ENCODE measurements at places on chromosomes 11 and 22.

- DNase-seq = no peak
Observed at GRCh38 chr11:128437136-128437535, 150.2 kb downstream of the ETS1 start.

GRCh38 chr11:11584530-11584810 lies 37.3 kb downstream of the GALNT18 start:
- no peak for DNase-seq

DNA sequence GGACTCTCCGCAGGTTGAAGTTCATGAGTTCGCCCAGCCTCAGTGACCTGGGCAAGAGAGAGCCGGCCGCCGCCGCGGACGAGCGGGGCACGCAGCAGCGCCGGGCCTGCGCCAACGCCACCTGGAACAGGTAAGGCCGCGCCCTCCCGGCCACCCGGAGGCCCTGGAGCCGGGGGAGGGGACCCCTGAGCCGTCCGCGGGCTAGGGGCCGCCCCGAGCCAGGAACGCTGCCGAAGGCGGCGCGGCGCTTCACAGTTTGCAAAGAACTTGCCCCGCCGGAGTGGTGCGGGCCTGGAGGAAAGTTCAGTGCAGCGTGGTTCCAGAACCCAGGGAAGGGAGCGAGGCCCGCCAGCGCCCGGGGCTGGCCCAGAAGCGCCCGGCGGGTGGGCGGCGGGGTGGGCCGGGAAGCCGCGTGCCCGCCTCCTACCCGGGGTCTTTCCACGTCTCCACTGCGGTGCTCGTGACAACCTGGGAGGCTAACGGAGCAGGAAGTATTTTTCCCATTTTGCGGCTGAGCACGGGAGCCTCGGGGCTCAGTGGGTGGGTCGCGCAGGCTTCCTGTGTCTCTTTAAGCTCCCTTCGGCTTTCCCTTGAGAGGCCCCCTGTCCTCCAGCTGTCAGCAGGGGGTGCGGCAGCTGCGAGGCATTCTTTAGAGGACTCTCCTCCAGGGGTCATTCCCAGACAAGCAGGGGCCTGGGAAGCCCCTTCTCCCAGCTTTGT lies 635 bp downstream of the PRR5 start:
- peak; percentile 41 for DNase-seq

DNA sequence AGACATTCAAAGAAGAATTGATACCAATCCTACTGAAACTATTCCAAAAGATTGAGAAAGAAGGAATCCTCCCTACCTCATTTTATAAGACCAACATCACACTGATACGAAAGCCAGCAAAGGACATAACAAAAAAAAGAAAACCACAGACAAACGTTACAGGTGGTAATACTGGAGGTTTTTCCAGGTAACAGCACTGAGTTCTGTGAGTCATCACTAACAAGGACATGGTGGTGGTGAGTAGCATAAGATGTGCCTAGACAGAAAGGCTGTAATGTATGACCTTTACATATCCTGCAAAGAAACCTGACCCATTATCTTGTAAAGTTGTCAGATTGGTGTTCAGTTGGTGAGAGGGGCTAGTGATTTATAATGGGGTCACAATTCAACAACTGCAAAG lies 15.3 kb downstream of the OR9G1 start:
- DNase-seq = no peak

DNA sequence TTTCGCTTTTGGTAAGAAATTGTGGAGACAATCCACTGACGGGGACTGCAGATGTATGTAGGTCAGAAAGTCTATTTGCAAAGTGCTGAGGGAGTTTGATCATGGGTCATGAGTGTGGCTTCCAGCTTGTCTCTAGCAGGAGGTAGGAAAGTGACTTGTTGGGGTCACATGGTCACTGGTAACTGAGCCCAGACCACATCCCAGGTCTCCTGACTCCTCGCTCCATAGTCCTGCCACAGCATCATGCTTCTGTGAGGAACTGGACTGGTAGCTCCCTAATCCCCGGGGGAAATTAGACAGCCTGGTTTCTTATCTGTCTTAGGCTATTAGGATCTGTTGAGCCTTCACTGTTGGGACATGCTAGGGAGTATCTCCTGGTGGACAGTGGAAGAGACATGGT lies 142.1 kb downstream of the MYO18B start:
- DNase-seq = no peak

DNA sequence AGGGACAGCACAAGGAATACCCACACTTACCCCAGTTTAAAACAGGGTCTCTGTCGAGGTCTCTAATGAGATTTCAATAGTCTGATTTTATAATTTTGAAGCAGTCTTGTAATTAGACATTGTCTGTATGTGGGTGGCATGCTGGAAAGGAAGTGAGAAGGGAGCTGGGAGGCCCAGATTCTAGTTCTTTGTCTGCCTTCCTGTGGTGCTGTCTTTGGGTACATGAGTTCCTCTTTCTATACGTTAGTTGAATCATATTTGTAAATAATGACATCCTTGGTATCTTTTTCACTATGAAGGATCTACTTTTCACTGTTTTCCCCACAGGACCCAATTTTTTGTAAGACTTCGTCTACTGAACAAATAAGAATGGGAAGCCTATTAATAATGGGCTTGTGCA lies 42.0 kb upstream of the TENM4 start:
- DNase-seq = no peak

DNA sequence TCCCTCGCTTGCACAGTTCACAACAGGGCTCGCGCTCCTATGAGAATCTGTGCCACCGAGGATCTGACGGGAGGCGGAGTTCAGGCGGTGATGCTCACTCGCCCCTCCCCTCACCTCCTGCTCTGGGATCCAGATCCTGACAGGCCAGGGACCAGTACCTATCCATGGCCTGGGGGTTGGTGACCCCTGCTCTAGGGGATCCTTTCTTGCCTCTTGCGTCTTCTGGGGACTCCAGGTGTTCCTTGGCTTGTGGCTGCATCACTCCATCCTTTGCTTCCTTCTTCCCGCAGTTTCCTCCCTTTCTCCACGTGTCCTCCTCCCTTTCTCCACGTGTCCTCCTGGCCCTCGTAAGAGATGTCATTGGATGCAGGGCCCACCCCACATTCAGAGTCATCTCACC lies 30.6 kb upstream of the KRTAP5-7 start:
- DNase-seq = no peak

GRCh38 chr11:66889960-66890359 lies 33.1 kb downstream of the LRFN4 start:
- DNase-seq = no peak

DNA sequence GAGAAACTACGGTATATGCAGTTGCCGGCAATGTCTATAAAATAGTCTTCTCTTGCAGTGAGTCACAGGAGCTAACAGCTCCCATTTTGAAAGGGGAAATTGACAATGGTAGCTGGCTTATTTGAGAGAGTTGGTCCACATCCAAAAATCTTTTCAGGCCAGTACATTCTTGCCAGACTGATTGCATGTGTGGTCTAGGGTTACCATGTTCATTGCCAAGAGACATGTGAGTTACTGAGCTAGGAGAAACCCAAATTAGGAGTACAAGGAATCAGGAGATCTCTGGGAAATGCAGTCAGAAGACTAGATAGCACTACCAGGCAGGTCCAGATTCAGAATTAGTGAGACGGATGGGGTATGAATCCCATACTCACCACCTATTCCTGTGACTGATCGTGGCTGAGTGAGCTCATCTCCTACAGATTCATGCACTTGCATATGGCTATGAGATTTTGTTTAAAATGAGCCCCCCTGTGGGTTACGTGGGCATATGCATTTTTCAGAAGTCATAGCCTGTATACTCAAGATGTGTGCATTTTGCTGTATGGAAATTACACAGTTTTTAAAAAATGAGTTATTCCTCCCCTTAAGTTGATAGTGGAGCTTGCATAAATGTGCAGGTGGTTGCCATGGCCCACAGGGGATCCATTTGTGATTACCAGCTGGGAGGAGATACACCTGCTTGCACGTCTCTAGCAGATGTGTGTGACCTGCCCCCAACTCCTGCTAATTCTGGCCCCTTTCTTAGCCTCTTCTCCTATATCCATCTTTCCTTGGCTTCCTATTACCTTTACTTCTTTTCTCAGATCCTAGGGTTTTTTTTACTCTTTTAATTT lies 102.7 kb downstream of the COMMD9 start:
- peak; percentile 58 for DNase-seq

DNA sequence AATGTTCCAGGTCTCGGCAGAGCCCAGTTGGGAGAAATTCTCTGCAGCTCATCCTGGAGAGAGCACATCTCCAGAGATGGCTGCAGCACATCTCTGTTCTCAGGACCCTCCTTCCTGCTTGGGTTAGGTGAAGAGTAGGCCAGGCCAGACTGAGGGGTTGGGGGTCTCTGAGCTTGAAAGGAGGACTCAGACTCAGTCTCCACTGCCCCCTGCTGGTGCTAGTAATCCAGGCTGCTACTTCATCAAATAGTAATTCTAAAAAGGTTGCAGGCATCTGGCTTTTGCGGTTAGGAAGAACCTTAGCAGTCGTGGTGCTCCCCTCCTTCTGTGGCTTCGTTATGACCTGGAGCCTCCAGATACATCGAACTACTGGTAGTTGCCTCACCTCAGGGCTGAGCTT lies 9.7 kb downstream of the TUB start:
- peak; percentile 25 for DNase-seq

DNA sequence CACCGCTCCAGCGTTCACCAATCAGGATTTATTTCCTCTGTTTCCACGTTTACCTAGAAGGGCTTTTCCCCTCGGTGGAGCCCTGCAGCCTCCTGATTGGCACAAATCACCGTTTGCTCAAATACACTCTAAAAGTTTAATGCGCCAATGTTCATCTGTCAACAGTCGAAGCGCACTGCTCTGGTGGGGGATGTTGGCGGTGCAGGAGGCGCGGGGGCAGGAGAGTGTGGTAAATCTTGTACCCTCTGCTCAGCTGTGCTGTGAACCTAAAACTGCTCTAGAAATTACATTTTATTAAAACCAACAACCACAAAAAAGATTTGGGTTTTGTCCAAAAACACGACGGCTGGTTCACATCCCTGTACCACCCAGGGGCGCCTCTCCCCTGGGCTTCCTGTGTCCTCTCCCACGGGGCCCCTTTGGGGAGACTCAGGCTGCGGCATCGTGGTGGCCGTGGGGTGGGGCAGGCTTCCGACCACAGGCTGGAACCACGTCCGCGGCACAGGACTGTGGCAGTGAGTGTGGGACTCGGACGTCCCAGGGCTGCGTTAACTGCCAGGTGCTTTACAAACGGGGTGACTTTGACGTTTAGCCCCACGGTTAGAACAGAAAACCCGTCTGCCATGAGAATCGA lies 13.5 kb downstream of the TTLL8 start:
- DNase-seq = no peak

DNA sequence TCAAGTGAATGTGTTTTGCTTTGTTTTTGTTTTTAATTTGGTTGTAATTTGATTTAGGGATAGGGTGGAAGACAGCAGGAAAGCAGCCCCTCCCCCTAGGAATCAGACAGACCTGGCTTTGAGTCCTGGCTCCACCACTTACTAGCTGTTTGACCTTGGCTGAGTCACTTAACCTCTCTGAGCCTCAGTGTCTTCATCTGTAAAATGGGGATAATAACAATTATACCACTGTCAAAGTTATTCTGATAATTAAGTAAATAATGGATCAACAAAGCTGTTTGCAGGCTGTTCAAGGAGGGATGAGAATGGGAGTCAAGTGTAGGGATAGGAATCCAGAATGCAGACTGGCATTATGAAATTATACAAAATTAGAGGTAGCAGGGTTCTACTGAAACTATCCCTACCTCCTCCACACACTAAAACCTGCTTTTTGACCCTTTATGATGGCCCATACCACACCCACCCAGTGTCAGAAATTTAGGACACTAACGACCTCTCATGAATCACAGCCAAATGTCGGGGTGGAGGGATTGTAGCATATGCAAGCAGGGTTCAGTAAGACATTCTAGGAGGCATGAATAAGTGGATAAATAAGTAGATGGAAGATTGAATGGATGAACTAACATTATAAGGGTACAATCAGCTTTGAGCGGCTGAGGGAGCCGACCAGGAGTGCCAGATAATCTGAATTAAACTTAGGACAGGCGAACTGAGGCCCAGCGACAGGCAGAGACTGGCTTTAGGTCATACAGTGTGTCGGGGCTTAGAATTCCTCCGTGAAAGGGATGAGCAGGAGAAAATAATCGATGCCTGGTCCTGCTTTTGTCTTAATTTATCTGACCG lies 974 bp downstream of the ANAPC15 start:
- DNase-seq = peak; percentile 4

DNA sequence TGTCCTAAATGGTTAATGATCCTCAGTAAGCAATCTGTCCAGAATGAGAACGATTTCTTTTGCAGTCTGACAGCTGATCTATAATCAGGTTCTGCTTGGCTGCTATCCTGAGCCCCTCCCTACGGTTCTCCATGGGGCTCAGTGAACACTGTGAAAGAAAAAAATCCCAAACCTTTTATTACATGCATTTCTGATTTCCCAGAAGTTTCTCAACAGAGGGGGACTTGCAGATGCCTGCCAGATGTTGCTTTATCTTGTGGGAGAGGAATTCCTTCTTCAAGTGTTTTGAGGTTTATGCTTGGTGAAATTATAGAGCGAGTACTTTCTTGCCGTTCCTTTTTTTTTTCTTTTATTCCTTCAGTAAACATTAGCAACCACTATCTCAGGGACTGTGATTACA lies 531.9 kb upstream of the ISX start:
- no peak for DNase-seq

GRCh38 chr11:3879967-3880542 lies 24.6 kb downstream of the STIM1 start:
- DNase-seq = no peak

GRCh38 chr11:112968941-112969713 lies 7.9 kb downstream of the NCAM1 start:
- no peak for DNase-seq

- no peak for DNase-seq
Observed at GRCh38 chr22:41620589-41621098, at the start of gene DESI1. Gene DESI1 (minus strand): TSS chr22:41621043. CDS start chr22:41620839, 204 bp downstream.

DNA sequence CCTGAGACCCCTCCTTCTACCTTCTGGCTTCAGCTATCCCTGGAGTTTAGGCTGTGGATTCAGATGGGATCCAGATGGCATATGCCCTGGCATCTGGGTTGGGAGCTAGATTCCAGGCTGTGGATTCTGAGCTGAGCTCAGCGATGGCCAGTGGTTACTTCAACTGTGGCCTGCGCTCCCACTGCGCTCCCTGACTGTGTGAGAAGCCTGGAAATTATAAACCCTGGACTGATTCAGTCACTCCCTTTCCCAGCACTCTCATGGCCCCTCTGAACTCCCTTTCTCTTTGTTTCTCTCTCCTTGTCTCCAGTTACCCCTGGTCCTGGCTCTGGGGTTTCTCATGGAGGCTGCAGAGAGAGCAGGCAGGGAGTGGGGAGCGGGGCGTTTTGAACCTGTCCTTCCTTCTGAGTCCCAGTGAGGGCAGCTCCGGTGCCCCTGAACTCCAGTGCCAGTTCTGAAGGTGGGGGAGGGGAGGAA lies 4.8 kb downstream of the ARHGEF17 start:
- DNase-seq = no peak

DNA sequence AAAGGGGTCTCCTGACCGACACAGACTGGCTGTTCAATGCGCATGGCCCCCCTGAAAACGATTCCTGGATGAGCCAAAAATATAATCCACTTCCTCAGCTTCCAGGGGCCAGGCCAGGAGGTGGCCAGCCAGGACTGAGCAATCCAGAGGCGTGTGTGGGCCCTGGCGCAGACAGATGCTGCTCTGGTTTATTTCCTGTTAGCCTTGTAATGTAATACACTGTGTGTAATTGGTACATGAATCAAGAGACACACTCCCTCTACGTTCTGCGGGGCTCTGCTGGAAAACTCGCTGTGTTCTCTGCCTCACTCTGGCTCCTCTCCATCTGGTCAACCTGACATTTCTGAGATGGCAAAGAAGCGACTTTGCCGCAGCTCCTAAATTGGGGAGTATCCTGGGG lies 26.3 kb upstream of the ISX start:
- no peak for DNase-seq

- no peak for DNase-seq
Observed at GRCh38 chr11:20061776-20062175, 98.5 kb downstream of the DBX1 start.

Data from COR-L47 (cell line).